ENCODE measurements at places on chromosomes 6 and 20.

GRCh38 chr6:93040375-93040774, 379.0 kb downstream of the EPHA7 start:
- no peak for DNase-seq

DNA sequence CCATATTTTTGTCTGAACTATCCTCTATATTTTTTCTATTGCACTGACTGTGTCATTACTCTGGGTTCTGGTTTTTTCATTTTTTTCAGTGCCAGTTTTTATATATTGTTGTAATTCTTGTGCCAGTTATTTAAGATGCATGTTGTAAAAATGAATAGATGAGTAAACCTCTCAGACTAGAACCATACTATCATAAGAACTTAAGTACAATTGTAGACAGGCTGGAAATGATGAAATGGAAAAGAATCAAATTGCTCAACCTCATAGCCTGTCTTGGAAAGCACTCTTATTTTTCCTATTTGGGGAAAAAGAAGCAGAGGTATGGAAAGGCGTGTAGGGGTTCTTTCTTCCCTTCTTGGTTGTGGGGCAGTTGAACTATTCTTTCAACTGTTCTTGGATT, 30.2 kb downstream of the PANK2 start:
- DNase-seq, result no peak

GRCh38 chr20:41654292-41654691, 36.1 kb upstream of the CHD6 start:
- no peak for DNase-seq

DNA sequence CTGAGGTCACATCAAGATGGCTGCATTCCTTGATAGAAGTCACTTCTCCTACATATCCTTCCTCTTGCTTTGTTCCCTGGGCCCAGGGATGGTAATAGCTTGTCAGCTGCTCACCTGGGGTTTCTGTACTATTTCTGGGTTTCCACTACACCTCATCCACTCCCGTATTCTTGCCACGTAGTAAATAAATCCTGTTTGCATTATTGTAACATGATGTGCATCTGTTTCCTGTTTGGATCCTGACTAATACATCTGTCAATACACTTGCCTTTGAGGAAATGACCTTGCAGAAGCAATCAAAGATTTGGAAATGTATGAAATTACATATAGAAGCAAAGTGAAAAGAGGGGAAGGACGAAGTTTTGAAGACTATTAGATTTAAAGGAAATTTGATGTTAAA, 619.0 kb downstream of the PHF3 start:
- DNase-seq, result no peak
